KBM-7 (cell line): ENCODE measurements at places on chromosomes 5 and 9.

DNA sequence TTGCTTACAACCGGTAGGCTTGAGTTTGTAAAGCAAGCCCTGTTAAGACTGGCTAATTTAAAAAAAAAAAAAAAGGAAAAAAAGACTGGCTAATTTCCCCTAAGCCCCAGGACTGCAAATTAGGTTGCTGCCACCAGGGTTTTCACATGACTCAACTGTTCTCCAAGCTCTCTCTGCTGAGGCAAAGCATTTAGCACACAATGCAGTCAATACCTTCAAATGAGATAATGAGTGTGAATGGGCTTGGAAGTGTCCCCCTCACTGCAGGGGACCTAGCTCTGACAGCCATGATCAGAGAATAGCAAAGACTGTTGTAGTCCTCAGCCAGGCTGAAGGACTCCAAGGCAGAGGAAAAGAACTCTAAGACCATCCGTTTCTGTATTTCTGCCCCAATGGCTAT is 42.8 kb upstream of the ZSWIM6 start:
- DNase-seq: no peak

DNA sequence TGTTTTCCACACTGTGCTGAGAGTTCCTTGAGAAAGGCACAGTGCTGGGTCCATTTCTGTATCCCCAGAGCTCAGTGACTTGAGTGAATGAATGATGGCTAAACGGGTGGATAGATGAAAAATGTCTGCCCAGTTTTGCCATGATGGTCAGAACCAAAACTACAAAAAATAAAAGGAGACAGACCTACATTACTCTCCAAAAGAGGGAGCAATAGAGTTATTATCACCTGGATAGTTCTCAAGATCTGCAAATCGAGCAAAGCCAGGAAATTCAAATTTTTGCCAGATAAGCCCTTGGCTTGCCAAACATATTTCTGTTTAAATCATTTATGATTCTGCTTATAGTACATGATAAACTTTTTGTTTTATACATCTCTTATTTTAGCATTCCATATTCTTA is 214.2 kb upstream of the ZNF462 start:
- no peak for DNase-seq

GRCh38 chr5:50733741-50734140 is 67.3 kb downstream of the PARP8 start:
- DNase-seq: no peak

DNA sequence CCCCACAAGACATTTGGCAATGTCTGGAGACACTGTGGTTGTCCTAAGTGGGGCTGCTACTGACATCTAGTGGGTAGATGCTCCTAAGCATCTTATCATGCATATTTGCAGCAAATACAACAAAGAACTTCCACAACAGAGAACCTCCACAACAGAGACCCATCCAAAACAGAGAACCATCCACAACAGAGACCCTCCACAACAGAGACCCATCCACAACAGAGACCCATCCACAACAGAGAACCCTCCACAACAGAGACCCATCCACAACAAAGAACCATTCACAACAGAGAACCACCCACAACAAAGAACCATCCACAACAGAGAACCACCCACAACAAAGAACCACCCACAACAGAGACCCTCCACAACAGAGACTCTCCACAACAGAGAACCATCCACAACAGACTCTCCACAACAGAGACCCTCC is 32.8 kb downstream of the ARPC5L start:
- DNase-seq: peak; percentile 62

DNA sequence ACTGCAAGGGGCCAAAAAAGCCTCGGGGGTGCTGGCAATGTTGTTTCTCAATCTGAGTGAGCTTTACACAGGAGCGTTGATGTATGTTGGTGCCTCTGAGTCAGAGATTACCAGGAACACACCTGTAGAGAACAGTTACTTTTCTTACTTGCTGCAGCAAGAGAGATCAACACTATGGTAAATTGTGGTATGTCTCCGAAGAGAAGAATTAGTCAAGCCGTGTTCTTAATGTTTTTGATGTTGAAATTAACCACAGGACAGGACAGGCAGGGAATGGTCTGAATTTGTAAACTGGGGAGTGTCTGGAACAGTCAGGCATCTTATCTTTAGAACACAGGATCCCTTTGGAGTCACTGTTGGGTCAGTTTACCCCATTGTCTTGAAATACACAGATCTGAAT is 285.7 kb downstream of the DNAH5 start:
- no peak for DNase-seq

DNA sequence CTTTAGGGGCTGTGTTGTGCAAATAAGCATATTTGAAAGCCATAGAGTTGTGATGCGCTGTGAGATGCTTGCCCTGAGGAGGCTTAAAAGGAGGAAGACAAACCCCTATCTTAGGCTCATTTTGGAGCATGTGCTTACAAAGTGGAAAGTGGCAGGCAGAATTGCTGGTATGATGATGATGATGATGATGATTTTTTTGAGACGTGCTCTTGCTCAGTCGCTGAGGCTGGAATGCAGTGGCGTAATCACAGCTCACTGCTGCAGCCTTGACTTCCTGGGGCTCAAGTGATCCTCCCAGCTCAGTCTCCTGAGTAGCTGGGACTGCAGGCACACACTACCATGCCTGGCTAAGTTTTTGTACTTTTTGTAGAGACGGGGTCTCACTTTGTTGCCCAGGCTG is 1.7 kb downstream of the CNOT8 start:
- no peak for DNase-seq

GRCh38 chr5:40429258-40430100 is 250.2 kb upstream of the PTGER4 start:
- DNase-seq: peak; percentile 89

DNA sequence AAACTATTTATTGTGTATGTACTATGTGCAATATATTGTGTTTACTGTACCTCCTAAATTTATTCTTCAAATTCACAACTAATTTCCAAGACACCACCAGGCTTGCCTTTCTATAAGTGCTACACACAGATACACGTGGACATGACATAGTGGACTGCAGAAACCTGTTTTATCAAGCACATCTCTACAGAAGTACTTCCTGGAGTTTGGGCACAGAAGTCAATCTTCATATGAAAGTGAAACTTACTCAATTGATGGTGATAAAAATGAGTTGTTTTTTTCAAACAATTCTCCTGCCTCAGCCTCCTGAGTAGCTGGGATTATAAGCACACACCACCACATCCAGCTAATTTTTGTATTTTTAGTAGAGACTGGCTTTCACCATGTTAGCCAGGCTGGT is 57.6 kb downstream of the NLN start:
- DNase-seq: no peak

GRCh38 chr5:132020568-132021339 is 9.3 kb upstream of the ACSL6 start:
- DNase-seq: peak; percentile 69

DNA sequence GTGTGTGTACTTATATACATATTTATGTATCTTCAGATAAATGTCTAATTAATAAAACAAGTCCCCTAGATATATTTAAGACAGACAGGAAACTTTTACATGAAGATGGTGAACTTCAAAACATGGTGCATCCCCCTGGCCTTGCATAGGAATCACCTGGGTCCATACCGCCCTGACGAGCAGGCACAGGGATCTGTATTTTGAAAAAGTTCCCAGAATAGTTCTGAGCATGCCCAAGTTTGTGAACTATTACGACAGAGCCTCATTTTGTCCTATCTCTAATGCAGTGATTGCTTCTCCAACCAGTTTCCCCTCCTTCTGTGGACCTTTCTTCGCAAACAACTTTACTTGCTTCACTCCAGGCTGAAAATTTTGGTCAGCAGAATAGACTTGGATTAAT is 98.1 kb downstream of the APBA1 start:
- DNase-seq: no peak

DNA sequence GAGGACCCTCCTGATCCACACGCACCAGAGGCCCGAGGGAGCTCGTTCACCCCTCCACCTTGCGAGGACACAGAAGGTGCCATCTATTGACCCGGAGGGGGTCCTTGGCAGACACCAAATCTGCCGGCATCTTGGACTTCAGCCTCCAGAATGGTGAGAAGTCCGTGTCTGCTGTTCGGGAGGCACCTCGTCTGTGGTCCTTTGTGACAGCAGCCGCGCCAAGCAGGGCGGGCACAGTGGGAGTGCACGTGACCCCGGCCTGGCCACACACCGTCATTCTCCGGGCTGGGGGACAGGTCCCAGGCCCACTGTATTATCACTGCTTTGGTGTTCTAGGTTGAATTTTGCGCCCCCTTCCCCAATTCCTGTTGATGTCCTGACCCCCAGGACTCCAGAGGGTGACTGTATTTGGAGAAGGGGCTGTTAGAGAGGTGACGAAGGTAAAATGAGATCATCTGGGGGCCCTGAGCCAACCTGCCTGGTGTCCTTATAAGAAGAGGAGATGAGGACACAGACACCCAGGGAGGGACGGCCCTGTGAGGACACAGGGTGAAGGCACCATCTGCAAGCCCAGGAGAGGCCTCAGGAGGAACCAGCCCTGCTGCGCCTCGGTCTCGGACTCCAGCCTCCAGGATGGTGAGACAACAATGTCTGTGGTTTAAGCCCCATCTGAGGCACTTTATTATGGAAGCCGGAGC is 15.7 kb downstream of the LPCAT1 start:
- no peak for DNase-seq

GRCh38 chr9:89743573-89744254 is 138.9 kb downstream of the GADD45G start:
- no peak for DNase-seq

GRCh38 chr9:27467486-27467885 is 56.6 kb upstream of the IFNK start:
- DNase-seq: no peak

DNA sequence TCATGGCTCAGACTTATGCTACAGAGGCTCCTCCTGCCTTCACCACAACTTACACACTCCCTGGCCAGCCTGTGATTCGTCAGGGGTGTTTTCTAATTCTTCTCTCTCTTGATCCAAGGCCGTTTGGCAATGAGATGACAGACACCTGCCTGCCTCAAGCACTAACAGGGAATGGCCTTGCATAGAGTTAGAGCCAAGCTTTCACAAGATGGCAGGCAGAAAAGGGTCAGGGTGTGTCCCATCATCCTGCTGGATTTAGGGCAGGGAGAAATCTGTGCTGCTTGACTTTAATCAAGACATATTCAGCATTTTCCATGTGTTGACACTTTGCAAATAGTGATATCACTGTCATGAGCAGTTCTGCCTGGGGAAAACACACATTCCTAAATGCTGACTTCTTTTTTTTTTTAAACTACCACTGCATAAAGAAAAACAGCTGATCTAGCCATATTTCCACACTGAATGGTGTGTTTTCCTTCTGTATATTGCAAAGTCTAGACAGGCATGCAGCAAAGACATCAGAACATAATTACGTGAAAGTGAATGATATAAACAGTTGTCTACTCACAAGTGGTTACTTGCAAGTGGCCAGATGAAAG is 95.0 kb upstream of the SLC25A48 start:
- no peak for DNase-seq

DNA sequence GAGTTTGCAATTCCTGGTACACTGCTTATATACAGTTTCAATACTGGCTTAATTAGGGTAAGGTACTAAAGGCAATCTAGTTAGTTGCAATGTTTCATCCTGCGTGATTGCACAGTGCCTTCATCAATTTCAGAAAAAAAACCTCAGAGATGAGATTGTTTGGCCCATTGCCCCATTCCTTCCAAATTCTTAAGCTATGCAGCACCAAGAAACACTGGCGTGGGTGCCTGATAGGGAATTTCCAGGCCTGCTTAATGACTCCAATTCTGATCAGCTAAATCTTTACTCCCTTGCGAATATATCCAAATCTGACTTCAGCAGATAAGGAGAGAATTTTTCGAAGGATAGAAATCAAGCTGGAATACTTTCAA is 35.9 kb upstream of the GAS1 start:
- DNase-seq: no peak

DNA sequence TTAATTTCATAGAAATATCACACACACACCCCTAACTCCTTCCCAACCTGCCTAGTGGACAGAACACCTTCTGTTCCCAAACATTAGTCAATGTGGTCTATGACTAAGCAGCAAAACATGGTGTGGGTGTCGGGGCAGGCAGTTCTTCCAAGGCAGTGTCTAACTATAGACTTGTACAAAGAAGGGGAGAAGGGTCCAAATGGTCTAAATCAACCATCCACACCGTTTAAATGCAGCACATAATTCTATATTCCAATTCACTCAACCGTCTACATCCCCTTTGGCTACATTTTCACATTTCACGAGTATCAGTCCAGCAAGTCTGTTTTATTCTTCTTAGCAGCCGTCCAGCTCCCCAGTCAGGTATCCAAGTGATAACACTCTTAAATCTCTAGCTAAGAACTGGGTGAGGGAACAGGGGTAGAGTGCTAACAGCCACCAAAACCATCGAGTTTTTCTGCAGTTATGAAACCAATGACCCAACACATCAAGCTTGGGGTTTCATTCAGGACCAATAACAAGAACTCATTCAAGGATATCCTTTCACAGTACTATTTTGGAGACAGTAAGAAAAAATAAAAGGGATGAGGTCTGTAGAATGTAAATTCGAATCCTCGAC is 3.3 kb downstream of the ZNF608 start:
- DNase-seq: no peak

DNA sequence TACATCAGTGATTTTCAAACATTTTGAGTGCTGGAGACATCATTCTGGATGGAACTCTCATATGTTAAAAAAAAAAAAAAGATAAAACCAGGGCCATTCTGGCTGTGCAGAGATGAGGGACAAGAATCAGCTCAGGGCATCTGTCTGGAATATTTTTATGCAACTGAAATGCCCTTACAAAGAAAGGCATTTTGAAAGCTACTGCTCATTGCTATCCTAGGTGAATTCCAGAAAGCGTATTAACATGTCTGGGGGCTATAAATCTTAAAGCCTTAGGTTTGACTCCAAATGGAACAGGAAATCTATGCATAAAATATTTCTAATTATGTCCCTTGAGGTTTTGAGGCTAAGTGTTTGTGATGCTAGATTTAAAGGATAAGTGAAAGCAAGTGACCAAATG is 14.9 kb upstream of the PCSK1 start:
- DNase-seq: no peak

DNA sequence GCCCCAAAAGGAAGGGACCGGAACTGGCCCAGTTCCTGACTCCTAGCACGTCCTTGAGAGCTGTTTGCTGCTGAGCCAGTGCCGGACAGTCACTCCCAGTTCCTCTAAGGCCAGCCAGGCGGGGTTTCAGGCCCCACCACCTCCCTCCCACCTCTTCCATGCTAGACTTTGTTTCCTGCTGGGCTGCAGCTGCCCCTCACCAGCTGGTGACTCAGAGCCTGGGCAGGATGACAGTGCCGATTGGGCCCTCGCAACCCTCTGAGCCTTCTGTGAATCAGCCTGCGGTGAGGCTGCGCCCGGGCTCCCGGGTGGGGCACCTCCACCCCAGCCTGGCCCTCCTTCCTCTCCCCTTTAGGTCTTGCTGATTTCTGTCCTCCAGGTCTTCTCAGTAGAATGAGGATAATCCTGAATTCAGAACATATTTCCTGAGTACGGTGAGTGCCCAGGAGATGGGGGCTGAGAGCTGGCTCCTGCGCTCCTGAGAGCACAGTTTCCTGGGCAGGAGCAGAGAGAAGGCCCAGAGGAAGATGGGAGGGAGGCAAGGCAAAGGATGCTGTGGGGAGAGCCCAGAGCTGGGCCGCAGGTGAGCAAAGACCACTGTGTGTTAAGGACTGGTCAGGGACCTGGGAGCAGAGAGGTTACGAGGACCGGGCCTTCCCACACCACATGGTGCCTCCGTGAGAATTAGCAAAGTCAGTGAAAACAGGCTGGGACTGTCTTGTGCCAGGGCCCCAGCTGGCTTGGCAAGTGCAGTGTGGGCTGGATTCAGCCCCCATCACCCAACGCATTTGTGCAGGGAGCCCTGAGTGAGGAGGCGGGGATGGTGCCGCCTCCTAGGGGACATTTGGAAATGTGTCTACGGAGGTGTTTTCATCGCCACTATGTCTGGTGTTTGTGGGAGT is 32.9 kb upstream of the STXBP1 start:
- DNase-seq: peak; percentile 88
